ENCODE measurements at places on chromosomes 3 and 15.
A peak's percentile ranks its signal among the peaks of the same experiment; 100 is the strongest.

- DNase-seq, result peak; percentile 52
Observed at GRCh38 chr3:179811321-179812095, 158.7 kb downstream of the USP13 start.

DNA sequence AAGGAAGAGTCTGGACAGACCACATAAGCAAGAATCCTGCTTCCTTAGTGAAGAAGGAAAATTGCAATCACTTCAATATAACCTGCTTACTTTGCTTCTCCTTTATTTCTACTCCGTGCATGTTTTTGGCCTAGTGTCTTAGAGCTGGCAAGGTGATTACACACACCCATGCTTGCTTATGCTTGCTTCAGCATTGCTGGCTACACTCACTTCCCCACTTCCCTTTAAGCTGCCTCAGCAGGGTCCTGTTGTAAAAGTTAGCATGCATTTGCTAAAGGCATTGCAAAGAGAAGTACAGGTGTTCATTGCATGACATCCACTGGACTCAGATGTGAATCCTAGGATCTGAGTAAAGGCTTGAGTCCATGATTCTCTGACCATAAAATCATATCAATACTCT is 47.5 kb upstream of the STT3B start:
- no peak for DNase-seq

DNA sequence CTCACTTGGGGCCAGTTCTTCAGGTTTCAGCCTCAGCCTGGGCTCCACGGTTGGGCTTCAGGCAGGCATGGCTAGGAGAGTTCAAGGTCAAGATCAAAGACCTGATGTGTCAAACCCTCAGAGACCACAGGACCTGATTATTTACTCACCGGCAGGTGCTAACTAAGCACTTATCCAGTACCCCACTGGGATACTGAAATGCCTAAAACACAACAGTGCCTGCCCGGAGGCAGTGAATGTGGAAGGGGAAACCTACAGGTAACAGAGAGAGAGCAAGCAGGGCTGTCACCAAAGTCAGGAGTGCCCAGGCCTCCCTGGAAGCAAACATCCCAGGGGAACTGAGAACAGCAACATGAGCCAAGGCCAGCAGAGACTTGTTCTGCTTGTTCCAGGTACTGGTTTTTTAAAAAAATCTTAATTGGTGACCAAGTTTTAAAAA is 6.7 kb downstream of the IDH2 start:
- DNase-seq, result peak; percentile 68

- DNase-seq, result no peak
Observed at GRCh38 chr3:115423170-115423569, 200.1 kb upstream of the GAP43 start.

GRCh38 chr3:49826016-49826415 is 12.3 kb upstream of the UBA7 start:
- DNase-seq, result no peak

GRCh38 chr3:59692117-59692516 is 642.3 kb upstream of the CFAP20DC start:
- no peak for DNase-seq

- no peak for DNase-seq
Observed at GRCh38 chr3:11375333-11376088, 103.3 kb downstream of the ATG7 start.

DNA sequence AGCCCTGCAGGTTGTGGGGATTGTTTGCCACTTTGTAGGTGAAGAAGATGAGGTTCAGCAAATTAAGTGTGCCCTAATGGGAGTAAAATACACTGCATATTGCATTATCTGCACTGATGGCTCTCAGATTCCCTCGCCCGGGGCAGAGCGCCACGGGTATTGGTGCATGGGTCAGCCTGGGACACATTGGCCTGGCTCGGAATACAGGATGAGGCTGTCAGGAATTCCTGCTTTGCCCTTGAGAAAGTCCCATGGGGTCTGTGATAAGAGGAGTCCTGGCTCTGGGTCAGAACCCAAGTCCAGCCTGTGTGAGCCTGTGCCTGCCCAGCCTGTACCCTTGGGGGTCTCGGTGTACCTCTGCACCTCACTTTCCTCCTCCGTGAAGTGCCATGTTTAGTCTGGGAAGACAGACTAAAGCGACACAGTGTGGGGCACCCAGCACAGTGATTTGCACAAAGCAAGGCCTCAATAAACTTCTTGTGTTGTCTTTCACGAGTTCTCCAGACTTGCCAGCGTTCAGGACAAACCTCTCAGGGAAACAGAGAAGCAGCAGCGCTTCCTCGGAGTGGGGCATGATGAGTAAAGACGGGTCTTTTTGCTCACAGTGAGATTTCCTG is 107.6 kb downstream of the LRRK1 start:
- DNase-seq, result no peak

GRCh38 chr3:32405711-32406323 is 14.2 kb downstream of the CMTM7 start:
- no peak for DNase-seq

DNA sequence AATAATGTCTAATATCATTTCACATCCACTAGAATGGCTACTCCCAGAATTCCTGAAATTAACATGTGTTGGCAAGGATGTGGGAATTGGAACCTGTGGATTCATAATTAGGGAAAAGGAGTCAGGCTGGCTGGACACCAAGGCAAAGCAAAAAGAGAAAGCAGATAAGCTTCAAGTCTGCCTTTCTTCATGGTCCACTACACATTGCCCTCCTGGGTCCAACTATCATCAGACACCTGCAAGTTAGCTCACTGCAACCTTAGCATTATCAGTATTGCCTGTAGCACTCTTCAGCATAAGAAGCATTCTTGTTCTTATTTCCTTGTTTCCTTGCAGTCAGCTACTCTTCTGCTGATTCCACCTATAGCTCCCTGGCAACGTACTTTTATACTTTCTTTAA is 124.3 kb downstream of the ZNF280D start:
- no peak for DNase-seq

GRCh38 chr3:112814266-112814665 is 32.4 kb downstream of the CD200R1L start:
- DNase-seq, result no peak

GRCh38 chr3:46944191-46944590 is 32.4 kb downstream of the CCDC12 start:
- DNase-seq, result no peak

GRCh38 chr3:103195216-103195615 is 760.4 kb downstream of the ZPLD1 start:
- DNase-seq, result no peak

DNA sequence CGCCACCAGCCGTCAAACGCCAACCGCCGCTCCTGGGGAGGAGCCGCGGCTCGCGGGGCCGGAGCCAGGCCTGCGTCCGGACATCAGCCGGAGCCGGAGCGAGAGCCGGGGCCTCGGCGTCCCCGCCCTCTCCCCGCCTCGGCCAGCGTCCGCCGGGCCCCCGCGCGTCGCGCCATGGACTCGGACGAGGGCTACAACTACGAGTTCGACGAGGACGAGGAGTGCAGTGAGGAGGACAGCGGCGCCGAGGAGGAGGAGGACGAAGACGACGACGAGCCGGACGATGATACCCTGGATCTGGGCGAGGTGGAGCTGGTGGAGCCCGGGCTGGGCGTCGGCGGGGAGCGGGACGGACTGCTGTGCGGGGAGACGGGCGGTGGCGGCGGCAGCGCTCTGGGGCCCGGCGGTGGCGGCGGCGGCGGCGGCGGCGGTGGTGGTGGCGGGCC is 359 bp downstream of the ARIH1 start:
- no peak for DNase-seq

GRCh38 chr3:47259114-47259513 is 23.5 kb downstream of the KIF9 start:
- no peak for DNase-seq

DNA sequence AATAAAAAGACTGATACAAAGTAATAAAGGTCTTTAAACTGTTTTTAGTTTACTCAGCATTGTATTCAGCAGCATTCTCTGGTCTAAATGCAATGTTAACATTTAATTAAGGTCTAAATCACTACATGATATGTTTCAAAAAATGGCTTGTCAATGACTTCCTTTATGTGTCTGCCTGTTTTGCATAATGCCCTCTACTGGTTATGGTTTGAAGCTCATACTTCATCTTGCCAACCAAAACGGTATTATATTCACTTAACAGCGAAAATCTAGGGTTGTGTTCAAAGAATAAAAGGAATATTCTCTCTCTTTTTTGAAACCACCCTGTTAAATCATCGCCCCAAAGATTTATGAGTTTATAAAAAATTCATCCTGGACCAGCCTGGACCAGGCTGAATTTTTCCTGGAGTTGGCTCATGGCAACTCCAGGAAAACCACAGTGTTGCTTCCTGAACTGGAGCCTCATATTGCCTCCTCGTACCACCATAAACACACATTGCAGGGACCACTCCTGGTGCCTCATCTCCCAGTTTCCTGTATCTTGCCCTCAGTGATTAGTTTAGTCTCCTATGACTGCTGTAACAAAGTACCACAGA is 6.7 kb upstream of the NCEH1 start:
- DNase-seq, result peak; percentile 19
